ENCODE measurements at places on chromosomes 4 and X.

DNA sequence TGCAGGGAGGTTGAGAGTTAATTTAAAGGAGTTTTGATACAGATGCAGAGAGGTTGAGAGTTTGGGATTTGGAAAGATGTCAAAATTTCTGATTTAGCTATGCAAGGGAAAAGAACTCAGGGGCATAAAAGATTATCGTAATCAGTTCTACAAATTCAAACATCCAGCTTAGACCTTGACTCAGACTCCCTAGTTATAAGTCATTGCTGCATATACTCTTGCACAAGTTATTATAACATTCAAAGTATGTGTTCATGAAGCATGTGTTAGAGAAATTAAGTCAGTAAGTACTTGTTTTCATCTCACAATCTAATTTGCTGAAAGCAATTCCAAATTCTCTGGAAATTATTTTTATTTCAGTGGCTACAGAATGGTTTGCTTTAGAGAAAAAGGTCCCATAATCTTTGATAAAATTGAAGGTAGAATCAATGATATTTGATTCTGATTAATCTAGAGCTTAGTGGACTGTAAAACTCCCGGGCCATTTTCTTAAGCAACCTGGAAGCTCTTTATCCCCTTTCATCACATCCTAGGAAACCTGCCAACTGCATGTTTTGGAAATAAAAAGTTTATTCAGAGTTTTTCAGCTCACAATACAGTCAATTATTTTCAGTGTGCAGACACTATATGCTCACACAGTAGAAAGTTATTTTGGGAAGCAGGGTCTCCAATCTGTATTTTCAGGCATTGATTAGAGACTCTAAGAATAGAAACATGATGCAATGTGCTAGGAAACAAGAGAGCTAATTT lies 132.9 kb upstream of the SPANXC start:
- no peak for DNase-seq

GRCh38 chr4:130563185-130563888 lies 1467.4 kb downstream of the C4orf33 start:
- no peak for DNase-seq

DNA sequence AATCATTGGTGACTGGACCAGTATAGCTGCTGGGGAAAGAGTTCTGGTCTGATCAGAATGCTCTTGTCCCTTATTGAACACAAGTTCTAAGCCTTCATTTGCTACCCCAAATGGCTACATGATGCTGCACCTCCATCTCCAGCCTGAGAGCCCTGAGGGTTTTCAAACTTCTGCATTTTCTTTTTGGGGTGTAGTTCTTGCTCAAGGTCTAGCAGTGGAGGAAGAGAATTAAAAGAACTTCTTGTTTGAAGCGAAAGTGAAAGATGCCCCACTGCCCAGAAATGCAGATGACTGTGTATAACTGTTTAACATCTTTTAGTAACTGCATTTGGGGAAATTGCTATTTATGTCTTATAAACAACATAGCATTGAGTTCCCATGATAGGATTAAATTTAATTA lies 38.5 kb downstream of the LAMTOR3 start:
- no peak for DNase-seq

DNA sequence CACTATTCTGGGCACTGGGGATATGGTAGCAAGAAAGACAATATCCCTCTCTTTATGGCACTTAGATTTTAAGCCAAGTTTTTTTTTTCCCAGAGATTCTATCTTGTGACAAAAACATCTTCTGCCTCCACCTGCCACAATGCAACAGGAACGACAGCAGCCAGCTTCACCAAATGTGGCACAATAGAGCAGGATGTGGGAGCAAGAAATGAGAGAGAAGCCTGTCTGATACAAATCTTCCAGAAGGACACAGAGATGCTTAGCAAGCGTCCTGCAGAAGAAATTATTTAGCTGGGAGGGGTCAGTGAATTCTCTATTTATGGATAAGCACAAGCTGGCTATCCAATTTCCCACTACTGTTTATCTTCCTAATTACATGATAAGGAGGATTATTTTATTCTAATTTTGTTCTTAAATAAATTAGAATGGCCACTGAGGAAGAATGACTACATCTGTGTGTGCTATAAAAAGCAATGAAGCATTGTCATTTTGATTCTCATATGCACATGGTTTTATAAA lies 27.1 kb upstream of the ZNF330 start:
- no peak for DNase-seq

DNA sequence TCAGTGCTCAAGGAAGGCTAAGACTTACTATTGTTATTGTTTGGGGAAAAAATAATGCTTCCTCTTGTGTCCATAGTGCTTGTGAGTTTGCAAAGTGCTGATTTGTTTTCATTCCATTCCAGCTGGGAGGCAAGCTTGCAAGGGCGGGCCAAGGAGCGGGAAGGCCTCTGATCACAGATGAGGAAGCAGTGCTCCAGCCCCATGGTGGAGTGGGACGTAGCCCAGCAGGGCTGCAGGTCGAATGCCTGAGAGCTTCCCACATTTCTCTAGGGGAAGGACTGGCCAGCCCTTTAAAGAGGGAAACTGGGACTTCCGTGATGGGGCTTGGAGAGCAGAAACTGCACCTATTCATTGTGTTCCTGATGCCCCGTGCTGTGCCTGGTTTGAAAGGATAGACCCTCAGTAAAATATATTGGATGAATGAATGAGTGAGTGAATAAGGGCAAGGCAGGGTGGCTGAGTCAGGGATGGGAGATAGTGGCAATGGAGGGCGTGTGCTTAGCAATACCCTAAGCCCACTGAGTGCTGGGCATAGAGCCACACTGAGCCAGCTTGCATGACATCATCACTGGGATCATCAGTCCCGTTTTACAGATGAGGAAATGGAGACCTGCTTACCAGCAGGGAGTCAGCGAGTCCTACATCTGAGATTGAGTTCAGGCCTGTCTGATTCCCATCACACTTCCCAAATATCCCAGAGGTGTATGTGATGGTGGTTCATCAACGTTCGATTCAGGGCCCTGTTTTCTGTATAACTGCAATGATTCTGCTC lies 17.9 kb upstream of the NSG1 start:
- DNase-seq, result no peak

GRCh38 chr4:101981756-101982155 lies 191.2 kb downstream of the BANK1 start:
- DNase-seq, result no peak

All from stimulated activated CD4-positive, alpha-beta T cell treated with anti-CD3 and anti-CD28 coated beads, Interleukin-1b, Interleukin-23, amount 100 ng/mL, for 4 hours (primary cell).